ENCODE measurements at places on chromosomes 5 and 9.

- DNase-seq = no peak
Observed at GRCh38 chr5:180213256-180213600, 4.2 kb upstream of the RASGEF1C start.

DNA sequence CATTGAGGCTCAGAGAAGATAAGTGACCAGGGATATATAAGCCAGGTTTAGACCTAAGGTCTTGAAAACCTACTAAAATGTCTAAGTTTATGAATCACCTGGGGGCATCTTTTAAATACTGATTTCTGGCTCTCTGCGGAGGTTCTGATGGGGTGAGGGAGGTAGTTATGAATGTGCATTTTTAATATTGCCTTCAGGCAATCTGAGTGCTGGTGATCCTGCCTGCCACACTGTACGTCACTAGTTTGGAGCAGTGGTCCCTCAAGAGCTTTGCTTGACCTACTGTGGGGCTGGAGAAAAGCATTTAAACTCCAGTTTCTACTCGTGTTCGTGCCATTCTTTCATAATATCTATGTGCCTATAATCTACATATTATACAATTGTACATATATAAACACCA lies 36.1 kb downstream of the KLF4 start:
- DNase-seq = no peak

- DNase-seq = no peak
Observed at GRCh38 chr5:10343486-10343885, 10.0 kb upstream of the MARCHF6 start.

GRCh38 chr9:104769655-104770054 lies 5.7 kb downstream of the NIPSNAP3B start:
- DNase-seq = no peak

- DNase-seq = no peak
Observed at GRCh38 chr5:14410394-14411201, 171.0 kb upstream of the OTULINL start.
